ENCODE measurements at places on chromosomes 6 and 20.

DNA sequence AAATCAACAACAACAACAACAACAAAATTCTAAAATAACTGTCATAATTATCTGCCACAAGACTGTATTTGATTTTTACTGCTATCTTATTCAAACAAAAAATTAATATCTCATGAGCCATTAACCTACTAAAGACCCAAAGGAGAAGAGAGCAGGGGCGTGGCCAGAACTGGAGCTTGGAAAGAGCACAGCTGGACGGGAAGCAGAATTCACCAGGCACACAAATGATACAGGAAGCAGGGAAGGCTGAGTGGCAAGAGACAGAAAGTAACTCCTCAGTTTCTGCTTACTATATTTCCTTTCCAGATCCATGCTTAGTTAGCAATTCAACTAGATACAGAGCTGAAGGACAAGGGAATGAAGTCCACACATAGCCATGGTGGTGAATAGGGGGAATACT is 54.4 kb downstream of the FKBP5 start:
- DNase-seq, result no peak

DNA sequence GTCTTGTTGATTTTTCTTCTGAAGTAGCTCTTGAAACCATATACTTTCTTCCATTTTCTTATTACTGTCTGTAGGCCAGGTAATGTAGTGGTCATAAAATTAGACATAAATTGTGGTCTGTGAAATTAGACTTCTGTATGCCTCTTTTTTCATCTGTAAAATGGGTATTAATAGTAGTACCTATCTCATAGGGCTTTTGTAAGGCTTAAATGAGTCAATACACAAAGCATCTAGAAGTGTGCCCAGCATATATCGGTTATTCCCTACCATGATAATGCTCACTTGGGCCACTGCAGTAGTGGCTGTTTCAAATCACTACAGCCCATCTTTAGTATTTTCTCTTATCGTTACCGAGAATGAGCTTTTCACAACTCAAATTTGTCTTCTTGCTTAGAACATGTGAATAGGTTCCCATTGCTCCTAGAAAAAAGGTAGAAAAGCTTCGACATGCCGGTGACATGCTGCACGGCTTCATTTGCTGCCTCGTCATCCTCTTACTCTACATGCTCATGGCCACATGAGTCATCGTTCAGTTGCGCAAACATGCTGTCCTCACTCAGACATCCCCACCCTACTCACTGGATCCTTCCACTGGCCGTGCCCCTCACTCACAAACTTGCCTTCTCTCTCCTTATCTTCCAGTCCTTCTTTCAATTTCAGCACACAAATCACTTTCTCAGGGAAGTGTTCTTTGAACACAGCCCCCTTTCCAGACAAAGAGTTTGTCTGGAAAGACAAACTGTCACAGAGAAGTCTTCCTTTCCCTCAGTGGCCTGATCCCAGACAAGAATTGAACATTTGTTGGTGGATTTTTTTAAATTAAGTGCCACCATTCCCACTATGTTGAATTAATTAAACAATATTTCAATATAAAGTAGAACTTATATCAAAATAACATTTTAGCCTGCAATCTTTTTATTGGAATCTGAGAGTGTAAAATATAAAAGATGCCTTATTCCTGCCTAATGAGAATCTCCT is 32.2 kb upstream of the ERVFRD-1 start:
- peak; percentile 88 for DNase-seq

- no peak for DNase-seq
Observed at GRCh38 chr6:137542713-137543112, 48.5 kb upstream of the OLIG3 start.

GRCh38 chr20:38252292-38253288 is 7.9 kb downstream of the KIAA1755 start:
- no peak for DNase-seq

DNA sequence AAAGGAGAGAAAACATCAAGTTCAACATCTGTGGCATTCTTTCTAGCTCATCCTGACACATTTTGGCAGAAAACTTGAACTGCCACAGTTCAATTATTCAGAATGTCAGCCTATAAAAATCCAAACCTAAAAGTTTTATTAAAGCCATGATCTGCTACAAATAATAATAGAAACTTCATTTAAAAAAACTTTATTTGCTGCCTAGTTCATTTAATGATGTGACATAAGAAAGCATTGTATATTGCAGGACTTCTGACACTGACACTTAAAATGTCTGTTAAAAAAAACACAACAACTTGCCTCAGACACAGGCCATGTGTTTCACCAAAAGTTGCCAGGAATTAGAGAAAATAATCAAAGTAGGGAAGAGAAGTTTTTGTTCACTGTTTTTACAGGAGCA is 88.3 kb upstream of the HTR1E start:
- no peak for DNase-seq

All from inflammatory macrophage (primary cell).